ENCODE measurements at places on chromosomes 7 and 10.

DNA sequence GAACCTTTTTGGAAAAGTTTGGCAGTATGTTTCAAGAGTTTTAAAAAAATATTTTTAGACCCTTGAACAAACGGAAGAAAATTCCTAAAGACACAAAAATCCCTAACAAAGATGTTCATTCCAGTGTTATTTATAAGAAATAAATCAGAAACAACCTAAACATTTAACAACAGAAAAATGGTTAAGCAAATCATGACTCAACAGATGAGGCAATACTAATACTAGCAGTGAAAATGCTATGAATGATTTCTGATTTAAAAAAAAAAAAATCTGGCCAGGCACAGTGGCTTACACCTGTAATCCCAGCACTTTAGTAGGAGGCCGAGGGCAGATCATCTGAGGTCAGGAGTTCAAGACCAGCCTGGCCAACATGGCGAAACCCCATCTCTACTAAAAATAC is 61.0 kb downstream of the ARHGAP12 start:
- DNase-seq: no peak

- no peak for DNase-seq
Measured at GRCh38 chr10:114276671-114277070, 37.6 kb downstream of the VWA2 start.

- no peak for DNase-seq
Measured at GRCh38 chr7:4235596-4235995, 446.5 kb upstream of the FOXK1 start.

DNA sequence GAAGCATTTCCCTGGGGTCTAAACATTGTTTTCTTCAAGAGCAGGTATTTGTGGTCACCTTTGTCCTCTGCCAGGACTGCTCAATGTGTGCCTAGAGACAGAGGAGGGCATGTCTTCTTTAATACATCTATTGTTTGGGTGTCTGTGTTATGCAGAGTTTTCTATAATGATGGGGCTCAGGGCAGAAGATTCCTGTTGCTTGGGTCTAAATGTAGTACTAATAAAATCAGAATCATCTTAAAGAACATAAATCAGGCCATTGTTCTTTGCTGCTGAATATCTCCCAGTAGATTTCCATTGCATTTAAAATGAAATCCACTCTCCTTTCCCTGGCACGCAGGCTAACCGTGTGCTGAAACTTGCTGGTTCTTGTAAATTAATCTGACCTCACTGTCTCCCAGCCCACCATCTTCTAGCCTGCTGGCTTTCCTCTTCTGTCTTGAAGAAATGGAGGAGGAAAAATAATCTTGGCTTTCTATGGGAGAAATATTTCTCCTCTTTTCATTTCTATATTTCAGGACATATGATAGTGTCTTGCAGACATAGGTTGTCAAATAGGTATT is 1396.8 kb downstream of the GATA3 start:
- DNase-seq: no peak

DNA sequence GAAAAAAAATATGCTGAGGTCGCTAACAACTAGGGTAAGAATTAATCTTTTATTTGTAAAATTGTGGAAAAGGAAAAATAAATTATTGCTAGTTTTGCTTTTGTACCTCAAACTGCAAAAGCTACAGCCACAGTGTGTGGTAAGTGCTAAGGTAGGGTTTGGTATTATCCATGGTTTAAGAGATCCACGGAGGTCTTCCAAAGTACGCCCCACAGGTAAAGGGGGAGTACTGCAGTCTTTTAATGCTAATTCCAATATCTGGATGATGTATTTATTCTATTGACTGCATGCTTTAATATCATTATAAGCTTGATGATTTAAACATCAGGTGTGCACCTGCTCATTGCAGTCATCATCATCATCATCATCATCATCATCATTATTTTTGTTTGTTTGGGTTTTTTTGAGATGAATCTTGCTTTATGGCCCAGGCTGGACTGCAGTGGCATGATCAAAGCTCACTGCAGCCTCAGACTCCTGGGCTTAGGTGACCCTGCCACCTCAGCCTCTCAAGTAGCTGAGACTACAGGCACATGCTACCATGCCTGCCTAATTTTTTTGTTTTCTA is 38.4 kb upstream of the BMS1 start:
- no peak for DNase-seq

DNA sequence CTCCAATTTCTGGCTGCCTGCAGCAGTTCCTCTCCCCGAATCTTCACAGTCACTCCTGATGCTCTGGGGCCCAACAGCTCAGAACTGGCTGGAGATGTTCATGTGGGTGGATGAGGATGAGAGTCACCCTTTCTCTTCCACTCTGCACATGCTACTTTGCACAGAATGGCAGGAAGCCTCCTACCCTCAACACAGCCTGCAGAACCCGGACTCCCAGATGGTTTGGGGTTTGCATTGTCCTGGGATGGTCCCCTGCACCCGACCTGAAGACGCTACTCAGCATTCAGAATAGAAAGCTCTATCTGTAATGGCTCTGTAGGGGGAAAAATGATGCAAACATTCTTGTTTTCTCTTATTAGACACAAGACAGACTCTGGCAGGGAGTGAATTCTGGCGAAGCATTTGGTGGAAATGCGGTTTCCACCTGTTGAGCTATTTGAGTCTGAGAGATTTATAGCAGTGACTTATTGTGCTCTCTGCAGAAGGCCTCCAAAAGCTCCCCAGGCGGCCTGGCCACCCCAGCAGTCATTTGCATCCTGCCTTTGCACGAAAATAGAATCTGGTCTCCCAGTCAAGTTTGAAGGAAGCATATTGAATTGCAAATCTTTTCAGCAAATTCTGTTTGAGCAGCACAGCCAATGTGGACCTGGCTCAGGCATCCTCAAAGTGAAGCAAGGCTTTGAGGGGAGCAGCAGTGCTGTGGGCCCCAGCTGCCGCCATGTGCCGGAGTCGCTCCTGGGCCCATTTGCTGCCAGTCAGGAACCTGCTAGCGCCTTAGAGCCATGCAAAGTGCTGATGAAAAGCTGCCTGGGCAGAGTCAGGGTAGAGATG is 309.3 kb downstream of the TCERG1L start:
- DNase-seq: no peak

- DNase-seq: no peak
Measured at GRCh38 chr7:41063116-41063515, 639.8 kb downstream of the INHBA start.

- DNase-seq: no peak
Measured at GRCh38 chr10:88433565-88434186, 149.4 kb downstream of the RNLS start.

- no peak for DNase-seq
Measured at GRCh38 chr10:64346389-64346788, 825.2 kb downstream of the REEP3 start.

DNA sequence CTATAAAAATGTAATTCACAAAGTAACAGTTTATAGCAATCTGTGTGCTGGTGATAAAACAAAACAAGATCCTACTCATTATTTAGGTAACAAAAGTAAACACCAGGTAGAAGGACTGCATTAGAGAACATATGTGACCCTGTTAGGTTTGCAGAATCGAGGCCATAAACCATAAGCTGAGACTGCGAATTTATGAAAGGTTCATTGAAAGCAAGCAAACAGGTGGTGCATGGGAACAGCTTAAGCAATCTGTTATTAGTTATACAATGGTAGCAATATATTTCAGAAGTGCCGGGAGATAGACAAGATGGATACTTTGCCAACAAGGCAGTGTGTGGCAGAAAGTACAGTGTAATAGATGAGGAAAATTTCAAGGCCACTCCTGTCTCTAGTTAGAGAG is 23.5 kb upstream of the FAM133B start:
- no peak for DNase-seq

- no peak for DNase-seq
Measured at GRCh38 chr7:70797109-70797514, 334.8 kb upstream of the GALNT17 start.

- DNase-seq: no peak
Measured at GRCh38 chr10:110035070-110035921, 27.5 kb downstream of the ADD3 start.
